ENCODE measurements at places on chromosomes 2 and 18.

GRCh38 chr2:128626760-128627511, 308.3 kb upstream of the HS6ST1 start:
- no peak for DNase-seq

DNA sequence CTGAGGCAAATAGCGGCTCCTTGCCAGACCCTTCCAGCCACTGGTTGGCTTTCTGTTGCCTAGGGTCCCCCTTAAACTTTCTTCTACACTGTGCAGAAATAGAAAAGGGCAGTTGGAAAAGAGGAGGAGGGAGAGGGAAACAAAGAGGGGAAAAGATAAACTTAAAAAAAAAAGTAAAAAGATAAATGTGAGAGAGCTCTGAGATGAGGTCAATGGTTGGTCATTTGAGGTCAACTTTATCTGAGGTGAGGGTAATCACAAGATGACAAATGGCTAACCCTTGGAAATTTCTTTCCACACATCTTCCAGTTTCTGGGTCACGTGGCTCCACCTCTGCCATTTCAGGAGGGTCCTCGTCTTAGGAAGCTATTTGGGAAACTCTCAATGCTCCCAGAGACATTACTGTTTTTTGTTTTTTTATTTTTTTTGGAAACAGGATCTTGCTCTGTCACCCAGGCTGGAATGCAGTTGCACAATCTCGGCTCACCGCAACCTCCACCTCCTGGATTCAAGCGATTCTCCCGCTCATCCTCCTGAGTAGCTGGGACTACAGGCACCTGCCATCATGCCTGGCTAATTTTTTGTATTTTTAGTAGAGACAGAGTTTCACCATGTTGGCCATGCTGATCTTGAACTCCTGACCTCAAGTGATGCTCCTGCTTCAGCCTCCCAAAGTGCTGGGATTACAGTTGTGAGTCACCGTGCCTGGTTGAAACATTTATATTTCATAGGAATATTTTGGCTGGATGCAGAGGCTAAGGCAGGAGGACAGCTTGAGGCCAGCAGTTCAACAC, 199.9 kb downstream of the TGIF1 start:
- no peak for DNase-seq

- no peak for DNase-seq
Observed at GRCh38 chr18:71809711-71810110, 734.4 kb downstream of the CBLN2 start.

GRCh38 chr2:170715062-170715931, at the start of gene SP5:
Gene SP5, plus strand, starts transcription at chr2:170715337. Its CDS starts 176 bp downstream, at chr2:170715513.
- DNase-seq, result no peak

- DNase-seq, result no peak
Observed at GRCh38 chr2:228493852-228494251, 312.4 kb upstream of the SPHKAP start.

DNA sequence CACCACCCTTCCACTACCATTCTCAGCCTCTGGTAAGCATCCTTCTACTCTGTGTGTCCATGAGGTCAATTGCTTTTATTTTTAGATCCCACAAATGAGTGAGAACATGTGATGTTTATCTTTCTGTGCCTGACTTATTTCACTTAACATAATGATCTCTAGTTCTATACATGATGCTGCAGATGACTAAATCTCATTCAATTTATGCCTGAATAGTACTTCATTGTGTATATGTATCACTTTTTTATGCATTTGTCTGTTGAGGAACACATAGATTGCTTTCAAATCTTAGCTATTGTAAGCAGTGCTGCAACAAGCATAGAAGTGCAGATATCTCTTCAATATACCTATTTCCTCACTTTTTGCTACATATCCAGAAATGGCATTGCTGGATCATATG, 733.3 kb downstream of the SUCLG1 start:
- DNase-seq, result no peak

GRCh38 chr2:238066218-238066617, 5.4 kb downstream of the SCLY start:
- no peak for DNase-seq

DNA sequence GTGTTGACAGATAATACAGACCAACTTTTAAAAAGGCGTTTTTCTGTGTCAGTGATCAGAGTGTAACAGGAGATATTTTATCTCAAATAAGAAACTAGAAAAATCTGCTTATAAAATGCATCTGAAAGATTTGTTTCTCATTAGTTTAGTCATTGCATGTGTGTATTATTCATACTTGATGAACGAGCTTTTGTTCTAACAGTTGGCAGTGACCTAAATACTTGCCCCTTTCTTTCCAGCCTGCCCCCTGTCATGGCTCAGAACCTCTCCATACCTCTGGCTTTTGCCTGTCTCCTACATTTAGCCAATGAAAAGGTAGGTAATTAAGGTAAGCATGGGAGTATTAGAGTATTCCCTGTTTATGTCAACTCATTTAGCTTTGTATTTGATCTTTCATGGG, 33.6 kb downstream of the NCAPH start:
- DNase-seq, result no peak

GRCh38 chr18:57294547-57294946, 57.8 kb upstream of the ST8SIA3 start:
- DNase-seq, result no peak

- DNase-seq, result no peak
Observed at GRCh38 chr2:63425079-63425416, 163.2 kb downstream of the WDPCP start.

- no peak for DNase-seq
Observed at GRCh38 chr2:172763079-172763478, 27.4 kb downstream of the RAPGEF4 start.

GRCh38 chr2:15359716-15360531, 201.2 kb downstream of the NBAS start:
- DNase-seq, result no peak

DNA sequence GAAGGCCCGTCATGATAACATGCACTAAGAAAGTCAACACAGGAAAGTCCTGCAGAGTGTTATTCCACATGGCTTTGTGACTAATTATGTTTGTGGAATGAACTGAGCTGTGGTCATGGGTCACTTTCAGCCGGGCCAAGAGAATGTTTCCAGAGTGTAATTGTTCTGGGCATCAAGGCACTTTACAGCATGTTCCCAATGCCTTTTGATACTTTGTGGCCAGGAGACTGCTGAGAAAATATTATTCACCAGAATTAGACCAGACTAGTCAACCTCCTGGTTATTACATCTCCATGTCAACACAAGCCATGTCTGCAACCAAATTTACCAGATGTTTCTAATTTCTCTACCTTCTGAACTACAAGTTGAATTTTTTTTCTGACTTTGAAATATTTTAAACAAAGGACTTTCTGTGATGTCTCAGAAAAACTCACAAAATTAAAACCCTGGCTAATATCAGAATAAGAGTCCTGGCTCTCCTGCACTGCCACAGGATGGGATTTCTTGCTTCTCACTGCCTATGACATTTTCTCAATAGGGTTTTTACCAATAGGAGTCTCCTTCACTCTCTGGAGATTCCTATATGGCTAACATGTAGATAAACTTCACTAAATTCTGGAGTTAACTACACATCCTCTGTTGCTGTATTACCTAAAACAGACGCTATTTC, 90.6 kb upstream of the WDR75 start:
- DNase-seq, result no peak

DNA sequence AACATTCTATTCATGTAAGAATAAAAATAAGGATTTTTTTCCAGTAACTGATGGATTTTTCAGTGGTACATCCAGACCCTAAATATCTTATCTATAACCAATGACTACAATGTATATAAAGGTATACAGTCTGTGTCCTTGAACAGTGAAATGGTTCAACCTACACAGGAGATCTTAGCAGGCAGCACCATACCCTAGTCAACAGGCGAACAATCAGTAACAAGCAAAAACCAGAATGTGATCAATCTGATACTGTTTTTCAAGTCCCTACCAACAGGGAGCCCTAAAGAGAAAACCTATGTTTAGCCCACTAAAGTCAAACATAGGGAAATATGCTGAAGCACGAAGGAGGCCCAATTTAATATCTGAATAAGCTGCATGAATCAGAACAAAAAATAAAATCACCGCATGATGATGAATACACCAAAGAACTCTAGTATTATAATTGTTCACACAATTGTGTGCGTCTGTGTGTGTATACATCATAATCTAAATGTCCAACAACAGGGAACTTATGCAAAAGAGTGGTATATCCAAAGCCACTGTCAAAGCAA, 26.0 kb downstream of the PTPN2 start:
- DNase-seq, result no peak

DNA sequence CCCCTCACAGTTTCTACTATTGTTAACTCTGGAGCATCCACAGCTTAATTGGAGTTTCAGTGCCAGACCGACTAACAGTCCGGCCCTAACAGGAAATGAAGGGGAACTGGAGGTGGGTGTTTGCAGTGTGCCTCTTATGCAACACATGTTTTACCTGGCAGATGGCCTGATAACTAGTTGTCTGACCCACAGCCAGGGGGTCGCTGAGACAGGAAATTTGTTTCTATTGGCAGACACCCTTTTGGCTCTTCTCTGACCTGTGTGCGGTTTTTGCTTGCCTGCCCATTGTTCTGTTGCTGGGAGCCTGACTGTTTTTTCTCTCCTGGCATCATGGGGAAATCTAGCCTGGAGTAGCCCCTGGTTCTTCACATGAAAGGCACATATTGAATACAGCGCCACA, 1329.8 kb downstream of the DSC3 start:
- DNase-seq, result no peak

GRCh38 chr18:22411446-22411845, 6.3 kb downstream of the CTAGE1 start:
- no peak for DNase-seq

- no peak for DNase-seq
Observed at GRCh38 chr2:26717362-26717761, 24.8 kb downstream of the KCNK3 start.

DNA sequence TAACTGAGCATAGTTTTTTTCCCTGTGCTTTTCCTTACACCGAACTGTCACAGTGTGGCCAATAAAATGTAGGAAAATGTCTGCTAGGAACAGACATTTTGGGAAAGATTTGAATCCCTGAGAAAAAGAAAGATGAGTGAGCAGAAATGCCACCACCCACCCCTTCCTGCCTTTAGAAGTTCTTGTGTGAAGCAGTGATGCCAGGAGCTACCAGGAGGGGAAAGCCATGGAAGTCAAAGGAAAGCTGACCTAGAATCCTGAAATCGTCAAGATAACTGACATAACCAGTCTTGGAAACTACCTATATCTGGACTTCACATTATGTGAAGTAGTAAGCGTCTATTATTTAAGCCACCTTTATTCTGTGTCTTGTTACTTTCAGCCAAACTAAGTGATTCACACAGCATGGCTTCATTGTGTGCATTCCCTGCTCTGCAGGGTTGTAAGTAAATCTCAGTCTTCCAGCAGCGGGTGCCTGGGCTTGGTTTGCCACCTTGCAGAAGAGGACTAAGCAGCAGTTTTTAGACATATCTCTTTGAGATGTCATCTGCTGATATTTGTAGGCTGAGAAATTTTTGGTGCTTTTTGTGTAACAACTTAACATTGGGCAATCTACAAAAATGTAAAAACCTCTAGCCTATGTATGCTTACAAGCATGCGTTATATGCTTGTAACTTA, 11.2 kb upstream of the SPRED2 start:
- DNase-seq, result no peak

- no peak for DNase-seq
Observed at GRCh38 chr2:16411788-16412187, 253.8 kb downstream of the CYRIA start.

GRCh38 chr2:133972786-133973185, 281.1 kb upstream of the MGAT5 start:
- no peak for DNase-seq

DNA sequence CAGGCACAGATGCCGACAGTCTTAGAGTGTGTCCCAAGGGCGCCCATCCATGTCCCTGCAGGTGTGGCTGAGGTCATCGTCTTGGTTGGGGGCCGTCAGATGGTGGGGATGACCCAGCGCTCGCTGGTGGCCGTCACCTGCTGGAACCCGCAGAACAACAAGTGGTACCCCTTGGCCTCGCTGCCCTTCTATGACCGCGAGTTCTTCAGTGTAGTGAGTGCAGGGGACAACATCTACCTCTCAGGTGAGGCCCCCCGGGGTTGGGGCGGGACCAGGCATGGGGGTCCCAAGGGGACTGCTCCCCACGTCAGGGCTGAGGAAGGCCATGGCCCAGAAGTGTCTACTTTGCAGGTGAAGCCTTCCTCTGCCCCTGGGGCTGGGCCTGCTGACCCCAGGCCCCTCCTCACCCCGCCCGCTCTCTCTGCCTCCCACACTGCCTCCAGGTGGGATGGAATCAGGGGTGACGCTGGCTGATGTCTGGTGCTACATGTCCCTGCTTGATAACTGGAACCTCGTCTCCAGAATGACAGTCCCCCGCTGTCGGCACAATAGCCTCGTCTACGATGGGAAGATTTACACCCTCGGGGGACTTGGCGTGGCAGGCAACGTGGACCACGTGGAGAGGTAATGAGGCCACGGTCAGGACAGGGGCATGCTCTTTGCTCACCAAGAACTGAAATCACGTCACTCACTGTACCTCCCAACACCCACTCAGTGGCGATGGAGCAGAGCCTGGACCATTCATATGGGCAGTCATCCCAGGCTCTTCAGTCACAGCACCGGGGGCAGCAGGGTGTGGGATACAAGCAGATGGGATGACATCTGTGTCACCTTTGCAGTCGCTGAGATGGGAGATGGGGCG, 230.8 kb downstream of the ATAD2B start:
- no peak for DNase-seq

DNA sequence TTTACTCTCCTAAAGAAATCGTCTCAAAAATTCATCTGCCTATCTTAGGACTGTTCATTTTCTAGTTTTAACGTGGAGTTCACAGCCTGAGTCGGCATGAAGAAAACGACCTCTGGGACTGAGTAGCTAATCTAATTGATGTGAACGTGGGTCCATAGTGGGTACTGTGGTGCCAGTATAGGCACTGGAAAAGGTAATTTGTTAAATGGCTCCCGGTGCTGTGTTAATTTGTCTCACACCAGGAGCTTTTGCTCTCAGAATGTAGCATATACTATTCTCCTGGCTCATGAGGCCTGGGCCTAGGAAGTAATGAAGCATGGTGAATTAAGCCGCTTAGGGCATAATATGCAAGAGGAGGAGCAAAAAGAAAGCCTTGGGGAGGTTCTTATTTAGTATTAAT, 414.4 kb upstream of the NXPH2 start:
- no peak for DNase-seq

DNA sequence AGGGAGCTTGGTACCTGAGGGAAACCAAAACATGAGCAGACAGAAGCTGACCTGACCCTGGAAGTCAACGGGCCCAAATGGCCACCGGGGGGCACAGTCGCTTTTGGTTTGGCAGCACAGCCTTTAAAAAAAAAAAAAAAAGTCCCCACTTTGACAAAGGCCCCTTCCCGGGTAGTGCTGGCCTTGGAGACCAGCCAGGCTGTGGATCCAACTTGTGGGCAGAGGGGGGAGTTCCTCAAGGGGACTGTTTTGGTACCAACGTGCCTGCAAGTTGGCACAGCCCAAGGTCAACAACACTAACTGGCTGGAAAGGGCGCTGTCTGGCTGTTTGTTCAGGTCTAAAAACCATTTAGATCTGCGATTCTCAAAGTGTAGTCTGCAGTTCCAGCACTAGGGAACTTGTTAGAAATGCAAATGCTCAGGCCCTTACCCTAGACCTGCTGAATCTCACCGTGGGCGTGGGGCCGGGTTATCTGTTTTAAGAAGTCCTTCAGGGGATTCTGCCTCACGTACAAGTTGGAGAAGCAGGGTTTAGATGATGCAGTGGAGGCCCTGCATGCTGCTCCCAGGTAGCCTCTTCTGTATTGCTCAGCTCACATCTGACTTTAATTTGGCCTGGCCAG, 83.0 kb downstream of the LPIN1 start:
- peak; percentile 50 for DNase-seq
